D721Med (cell line): ENCODE measurements at places on chromosomes 3 and 15.

GRCh38 chr3:36591959-36592358 lies 172.4 kb downstream of the DCLK3 start:
- DNase-seq = no peak

DNA sequence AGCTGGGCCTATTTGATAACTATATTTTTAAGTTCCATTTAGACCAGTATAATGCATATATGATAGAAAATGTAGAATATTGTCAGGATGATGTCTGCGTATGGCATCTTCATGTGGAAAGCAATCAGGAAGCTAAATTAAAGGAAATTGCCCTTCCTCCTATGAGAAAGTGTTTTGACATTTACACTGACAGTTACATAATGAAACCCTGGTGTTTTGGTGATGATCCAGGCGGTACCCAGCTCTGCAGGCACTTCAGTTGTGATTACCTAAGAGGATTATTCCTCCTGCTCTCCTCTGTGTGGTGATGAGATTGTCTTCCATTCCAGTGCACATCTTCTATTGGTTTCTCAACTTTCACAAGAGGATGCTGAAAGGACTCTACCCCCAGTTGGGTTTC lies 126.5 kb upstream of the MITF start:
- DNase-seq = peak; percentile 20

DNA sequence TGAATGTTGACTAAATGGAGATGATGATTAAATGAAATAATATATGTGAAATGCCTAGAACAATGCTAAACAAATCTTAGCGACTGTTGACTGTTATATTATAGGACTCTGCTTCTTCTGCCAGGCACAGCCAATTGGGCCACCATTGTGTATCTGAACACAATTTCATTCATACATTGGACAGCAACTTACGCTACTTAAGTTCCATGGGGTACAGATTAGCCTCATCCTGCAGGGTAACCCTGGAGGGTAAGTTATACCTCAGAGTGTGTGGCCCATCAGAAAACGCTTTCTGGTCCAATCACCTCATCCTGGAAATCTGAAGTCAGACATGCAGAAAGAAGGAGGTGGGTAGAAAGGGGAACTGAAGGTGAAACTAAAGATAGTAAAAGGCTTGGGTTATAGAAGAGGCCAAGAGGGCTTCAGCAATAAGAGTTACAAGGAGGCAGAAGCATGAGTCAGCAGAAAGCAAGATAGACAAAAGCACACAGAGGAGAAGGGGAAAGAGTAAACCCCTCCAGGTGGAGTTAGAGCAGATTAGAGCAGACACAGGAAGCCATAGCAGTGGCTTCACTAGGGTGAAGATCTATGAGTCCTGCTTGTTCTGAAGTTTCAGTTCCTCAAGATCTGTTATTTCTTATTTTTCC lies 119.3 kb upstream of the SLC24A5 start:
- no peak for DNase-seq

- no peak for DNase-seq
These were observed 1099.5 kb downstream of the ROBO1 start for GRCh38 chr3:78668302-78668701.

GRCh38 chr3:196055240-196055639 lies 26.6 kb downstream of the TFRC start:
- DNase-seq = no peak

DNA sequence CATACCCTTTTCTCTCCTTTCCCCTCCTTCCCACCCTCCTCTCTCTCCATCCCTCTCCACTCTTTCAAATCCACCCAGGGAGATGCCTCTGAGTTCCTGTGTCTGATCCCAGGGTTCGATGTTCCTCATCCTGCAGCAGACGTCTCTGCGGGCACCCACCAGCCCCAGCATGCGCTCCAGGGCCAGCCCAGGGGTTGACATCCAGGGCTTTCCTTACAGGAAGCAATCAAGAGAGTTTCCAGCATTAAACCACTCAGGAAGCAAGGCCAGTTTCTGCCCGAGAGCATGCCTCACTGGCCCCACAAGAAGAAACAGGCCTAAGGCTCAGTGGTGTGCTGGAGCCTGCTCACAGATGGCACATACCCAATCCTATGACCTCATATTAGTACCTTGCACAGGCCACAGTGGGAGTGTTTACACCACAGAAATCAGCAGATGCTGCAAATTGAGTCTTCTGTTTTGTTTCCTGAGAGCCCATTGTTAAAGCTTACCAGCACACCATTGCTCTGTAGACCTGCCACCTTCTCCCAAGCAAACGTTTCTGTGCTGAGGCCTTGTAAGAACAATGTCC lies 13.2 kb downstream of the SLC6A1 start:
- DNase-seq = no peak
